ENCODE measurements at places on chromosomes 13 and 19.

GRCh38 chr19:8081569-8082550 is 29.3 kb downstream of the CCL25 start:
- DNase-seq = no peak
- H3K27ac ChIP-seq = no peak overlapping the region
- H3K4me3 ChIP-seq = no peak overlapping the region
- no peaks in the 10 kb centered on the region for H3K27me3 ChIP-seq

DNA sequence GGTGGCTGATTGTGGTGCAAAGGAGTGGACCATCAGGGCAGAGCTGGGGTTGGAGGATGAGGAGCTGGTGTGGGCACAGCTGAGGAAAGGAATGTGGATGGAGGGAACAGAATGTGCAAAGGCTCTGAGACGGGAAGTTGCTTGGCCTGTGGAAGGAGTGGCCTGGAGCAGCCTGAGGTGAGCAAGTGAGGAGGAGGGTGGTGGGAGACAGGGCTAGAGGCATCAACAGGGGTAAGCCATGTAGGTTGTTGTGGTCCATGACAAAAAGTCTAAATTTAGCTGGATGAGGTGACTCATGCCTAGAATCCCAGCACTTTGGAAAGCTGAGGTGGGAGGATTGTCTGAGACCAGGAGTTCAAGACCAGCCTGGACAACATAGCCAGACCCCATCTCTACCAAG is 9.5 kb downstream of the CYP4F22 start:
- no peaks in the 10 kb centered on the region for H3K36me3 ChIP-seq
- no peaks in the 10 kb centered on the region for H3K27me3 ChIP-seq
- DNase-seq = no peak
- H3K27ac ChIP-seq = no peak overlapping the region

GRCh38 chr19:13748169-13748828 is 16.0 kb upstream of the MRI1 start:
- DNase-seq = peak; percentile 62
- peaks cover 12% of the 10 kb centered on the region for H3K36me3 ChIP-seq
- H3K4me1 ChIP-seq = peaks cover 17% of the 10 kb centered on the region
- peak overlapping the region; percentile 95 for H3K27ac ChIP-seq

- peaks cover 54% of the 10 kb centered on the region for H3K4me1 ChIP-seq
- no peaks in the 10 kb centered on the region for H3K27me3 ChIP-seq
- H3K4me3 ChIP-seq = peak within 1 kb of the TSS; percentile 76
- no peaks in the 10 kb centered on the region for H3K36me3 ChIP-seq
- H3K27ac ChIP-seq = peak within 1 kb of the TSS; percentile 89
- peak; percentile 95 for DNase-seq
These were observed at the start of gene FLT3 for GRCh38 chr13:28100150-28101121. Gene FLT3 (minus strand): TSS chr13:28100576. CDS start chr13:28100510, 66 bp downstream.

- H3K27me3 ChIP-seq = no peaks in the 10 kb centered on the region
These were observed 244.7 kb downstream of the COL4A1 start for GRCh38 chr13:110062077-110062776.

GRCh38 chr19:18440415-18440877 is 2.5 kb upstream of the ISYNA1 start:
- no peak overlapping the region for H3K4me3 ChIP-seq
- peak; percentile 62 for DNase-seq
- H3K36me3 ChIP-seq = peaks cover 19% of the 10 kb centered on the region
- no peak overlapping the region for H3K27ac ChIP-seq
- peaks cover 27% of the 10 kb centered on the region for H3K4me1 ChIP-seq

DNA sequence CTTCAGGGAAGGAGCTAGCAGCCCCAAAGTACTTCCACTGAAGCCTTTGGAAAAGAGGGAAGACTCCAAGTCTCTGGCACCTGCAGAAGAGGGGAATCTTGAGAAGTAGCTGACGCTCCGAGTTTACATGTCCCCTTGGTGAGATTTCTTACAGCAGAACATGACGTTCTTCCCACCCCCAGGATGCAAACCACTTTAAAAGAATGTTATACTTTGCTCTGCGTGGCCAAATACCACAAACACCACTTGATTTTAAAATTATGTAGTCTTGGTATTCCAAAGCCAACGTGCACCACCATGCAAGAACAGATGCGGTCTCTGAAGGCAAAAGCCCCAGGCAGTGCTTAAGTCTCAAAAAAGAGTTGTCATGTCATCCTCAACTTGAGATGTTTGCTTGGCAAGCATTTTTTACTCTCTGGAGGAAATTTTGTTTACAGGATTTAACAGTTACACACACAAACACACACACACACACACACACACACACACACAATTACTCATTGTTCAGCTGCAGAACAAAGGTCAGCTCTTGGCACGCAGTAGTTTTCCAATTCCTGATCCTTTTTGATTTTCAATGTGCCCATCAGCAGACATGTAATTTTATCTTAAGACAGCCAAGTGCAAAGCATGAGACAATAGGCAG is 106.1 kb downstream of the RGCC start:
- no peaks in the 10 kb centered on the region for H3K36me3 ChIP-seq
- no peaks in the 10 kb centered on the region for H3K4me1 ChIP-seq
- no peak overlapping the region for H3K27ac ChIP-seq
- no peaks in the 10 kb centered on the region for H3K27me3 ChIP-seq
- H3K4me3 ChIP-seq = no peak overlapping the region

GRCh38 chr19:38538793-38539528 is 78.8 kb downstream of the MAP4K1 start:
- peaks cover 4% of the 10 kb centered on the region for H3K27me3 ChIP-seq
- H3K4me3 ChIP-seq = no peak overlapping the region
- no peaks in the 10 kb centered on the region for H3K36me3 ChIP-seq

- H3K36me3 ChIP-seq = no peaks in the 10 kb centered on the region
- H3K27ac ChIP-seq = no peak overlapping the region
- peak; percentile 97 for DNase-seq
- H3K4me1 ChIP-seq = peaks cover 59% of the 10 kb centered on the region
These were observed 22.2 kb downstream of the FAM187B start for GRCh38 chr19:35206379-35206778.

GRCh38 chr19:35375505-35376307 is 4.8 kb downstream of the GPR42 start:
- H3K4me1 ChIP-seq = no peaks in the 10 kb centered on the region
- no peak overlapping the region for H3K4me3 ChIP-seq
- no peaks in the 10 kb centered on the region for H3K36me3 ChIP-seq
- no peaks in the 10 kb centered on the region for H3K27me3 ChIP-seq

DNA sequence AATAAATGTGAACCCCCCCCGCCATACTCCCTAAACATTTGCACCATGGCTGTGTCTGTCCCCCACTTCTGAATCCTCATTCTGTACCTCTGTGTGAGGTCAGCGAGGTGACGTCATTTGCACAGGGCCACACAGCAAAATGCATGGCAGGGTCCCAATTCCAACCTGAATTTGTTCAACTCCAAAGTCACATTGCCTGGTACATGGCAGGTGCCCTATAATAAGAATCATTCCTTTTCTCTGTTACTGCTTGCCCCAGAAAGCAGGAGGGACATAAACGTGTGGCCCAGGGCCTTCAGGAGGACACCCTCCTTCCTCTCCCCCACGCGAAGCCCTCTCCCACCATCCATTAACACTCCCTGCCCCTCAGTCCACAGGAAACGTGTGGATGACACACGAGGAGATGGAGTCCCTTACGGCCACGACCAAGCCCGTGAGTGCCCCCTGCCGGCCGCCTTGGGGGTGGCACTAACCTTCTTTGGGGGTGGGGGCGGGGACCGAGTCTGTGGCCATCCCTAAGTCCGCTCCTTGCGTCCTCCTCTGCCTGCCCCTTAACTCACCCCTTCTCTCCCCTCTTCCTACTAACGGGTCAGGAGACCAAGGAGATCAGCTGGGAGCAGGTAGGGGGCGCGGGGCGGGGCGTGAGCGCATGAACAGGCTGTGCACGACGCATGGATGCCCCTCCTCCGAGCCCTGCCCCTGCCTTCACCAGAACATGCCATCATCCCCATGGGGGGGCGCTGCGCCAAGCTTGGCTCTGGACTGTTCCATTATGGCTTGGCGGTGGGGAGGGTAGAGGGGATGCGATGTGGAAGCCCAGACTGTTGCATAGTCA is 9.4 kb downstream of the HRC start:
- peak; percentile 89 for DNase-seq
- H3K4me1 ChIP-seq = peaks cover 43% of the 10 kb centered on the region
- peaks cover 1% of the 10 kb centered on the region for H3K27me3 ChIP-seq
- H3K4me3 ChIP-seq = no peak overlapping the region
- H3K36me3 ChIP-seq = no peaks in the 10 kb centered on the region

DNA sequence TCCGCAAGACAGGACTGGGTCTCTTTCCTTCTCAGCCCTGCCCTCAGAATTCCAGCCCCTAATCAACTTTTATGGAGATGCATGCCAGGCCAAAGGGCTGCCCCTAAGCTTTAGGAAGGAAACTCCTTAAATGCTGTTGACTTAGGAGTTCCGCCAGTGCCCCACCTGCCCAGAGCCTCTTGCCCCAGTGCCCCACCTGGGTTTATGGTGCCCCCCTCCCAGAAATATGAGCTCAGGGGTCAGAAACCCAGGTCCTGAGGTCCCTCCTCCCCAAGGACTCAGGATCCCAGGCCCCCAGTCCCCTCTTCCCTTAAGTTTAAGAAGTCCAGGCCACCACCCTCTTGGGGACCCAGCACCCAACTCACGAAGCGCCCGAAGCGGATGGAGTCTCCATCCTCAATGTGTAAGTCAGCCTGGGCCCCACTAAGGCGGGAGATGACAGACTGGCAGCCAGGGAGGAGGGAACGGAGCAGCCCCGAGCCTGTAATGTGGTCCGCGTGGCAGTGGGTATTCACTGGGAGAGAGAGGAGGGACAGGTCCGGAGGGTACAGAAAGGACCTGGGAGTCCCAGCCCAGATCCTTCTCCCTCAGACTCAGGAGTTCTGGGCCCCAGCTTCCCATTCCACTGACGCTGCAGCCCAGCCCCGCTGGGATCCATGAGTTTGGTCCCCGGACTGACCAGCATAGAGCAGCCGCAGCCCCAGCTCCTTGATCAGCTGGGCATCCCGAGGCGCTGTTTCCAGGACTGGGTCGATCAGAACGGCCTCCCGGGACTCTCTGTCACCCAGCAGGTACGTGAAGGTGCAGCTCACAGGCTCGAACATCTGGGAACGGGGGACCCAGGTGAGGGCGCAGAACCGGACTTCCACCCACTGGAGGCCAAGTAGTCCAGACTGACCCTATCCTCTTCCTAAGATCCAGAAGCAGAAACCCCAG is 897 bp downstream of the ETHE1 start:
- H3K36me3 ChIP-seq = no peaks in the 10 kb centered on the region
- H3K4me3 ChIP-seq = peak overlapping the region; percentile 86
- peak; percentile 28 for DNase-seq
- peaks cover 36% of the 10 kb centered on the region for H3K4me1 ChIP-seq
- peak overlapping the region; percentile 74 for H3K27ac ChIP-seq
- no peaks in the 10 kb centered on the region for H3K27me3 ChIP-seq

GRCh38 chr19:51086153-51086850 is 3.6 kb upstream of the KLK14 start:
- no peak for DNase-seq
- H3K27me3 ChIP-seq = peaks cover 22% of the 10 kb centered on the region
- no peak overlapping the region for H3K27ac ChIP-seq
- H3K4me1 ChIP-seq = no peaks in the 10 kb centered on the region

GRCh38 chr19:7072541-7072940 is 3.0 kb downstream of the ZNF557 start:
- H3K4me1 ChIP-seq = peaks cover 12% of the 10 kb centered on the region
- no peaks in the 10 kb centered on the region for H3K27me3 ChIP-seq
- H3K4me3 ChIP-seq = no peak overlapping the region
- H3K27ac ChIP-seq = no peak overlapping the region
- peaks cover 56% of the 10 kb centered on the region for H3K36me3 ChIP-seq
- DNase-seq = no peak

DNA sequence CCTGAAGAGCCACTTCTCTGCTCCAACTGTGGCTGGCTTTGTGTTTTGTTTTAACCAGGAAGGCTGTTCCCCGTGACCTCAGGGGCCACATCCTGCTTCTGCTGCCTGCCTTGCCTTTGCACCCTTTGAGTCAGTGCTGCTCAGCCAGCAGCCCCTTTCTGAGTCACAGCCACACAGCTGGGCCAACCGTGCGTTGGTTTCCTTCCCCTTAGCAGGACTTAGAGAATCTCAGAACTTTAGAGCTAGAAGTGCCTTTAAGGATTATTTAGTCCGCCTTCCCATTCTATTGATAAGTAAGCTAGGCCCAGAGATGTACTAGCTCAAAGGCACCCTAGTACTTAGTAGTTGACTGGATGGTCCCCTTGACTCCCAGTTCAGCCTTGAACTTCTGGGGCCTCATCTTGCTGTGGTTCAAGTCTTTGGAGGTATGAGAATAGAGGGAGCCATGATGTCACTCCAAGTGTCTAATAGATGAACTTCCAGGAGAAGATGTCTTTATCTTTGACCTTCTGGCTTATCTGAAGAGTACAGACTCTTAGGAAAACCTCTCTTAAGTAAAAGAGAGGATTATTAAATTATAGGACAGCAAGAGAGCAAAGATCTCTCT is 8.0 kb downstream of the RGCC start:
- no peaks in the 10 kb centered on the region for H3K36me3 ChIP-seq
- no peaks in the 10 kb centered on the region for H3K27me3 ChIP-seq
- peak overlapping the region; percentile 5 for H3K4me3 ChIP-seq

- H3K4me1 ChIP-seq = no peaks in the 10 kb centered on the region
- H3K4me3 ChIP-seq = no peak overlapping the region
- no peaks in the 10 kb centered on the region for H3K36me3 ChIP-seq
- DNase-seq = peak; percentile 56
- no peak overlapping the region for H3K27ac ChIP-seq
- no peaks in the 10 kb centered on the region for H3K27me3 ChIP-seq
These were observed 1651.9 kb upstream of the MIR17HG start for GRCh38 chr13:89695343-89696257.

GRCh38 chr13:49374585-49375290 is 69.1 kb downstream of the CAB39L start:
- no peak for DNase-seq
- no peaks in the 10 kb centered on the region for H3K27me3 ChIP-seq
- no peak overlapping the region for H3K4me3 ChIP-seq
- H3K27ac ChIP-seq = no peak overlapping the region
- no peaks in the 10 kb centered on the region for H3K36me3 ChIP-seq
- H3K4me1 ChIP-seq = no peaks in the 10 kb centered on the region

- H3K27me3 ChIP-seq = no peaks in the 10 kb centered on the region
- peak overlapping the region; percentile 43 for H3K27ac ChIP-seq
- peak overlapping the region; percentile 62 for H3K4me3 ChIP-seq
- peaks cover 13% of the 10 kb centered on the region for H3K4me1 ChIP-seq
- peaks cover 36% of the 10 kb centered on the region for H3K36me3 ChIP-seq
These were observed 1.4 kb downstream of the UPF1 start for GRCh38 chr19:18833141-18833476.

DNA sequence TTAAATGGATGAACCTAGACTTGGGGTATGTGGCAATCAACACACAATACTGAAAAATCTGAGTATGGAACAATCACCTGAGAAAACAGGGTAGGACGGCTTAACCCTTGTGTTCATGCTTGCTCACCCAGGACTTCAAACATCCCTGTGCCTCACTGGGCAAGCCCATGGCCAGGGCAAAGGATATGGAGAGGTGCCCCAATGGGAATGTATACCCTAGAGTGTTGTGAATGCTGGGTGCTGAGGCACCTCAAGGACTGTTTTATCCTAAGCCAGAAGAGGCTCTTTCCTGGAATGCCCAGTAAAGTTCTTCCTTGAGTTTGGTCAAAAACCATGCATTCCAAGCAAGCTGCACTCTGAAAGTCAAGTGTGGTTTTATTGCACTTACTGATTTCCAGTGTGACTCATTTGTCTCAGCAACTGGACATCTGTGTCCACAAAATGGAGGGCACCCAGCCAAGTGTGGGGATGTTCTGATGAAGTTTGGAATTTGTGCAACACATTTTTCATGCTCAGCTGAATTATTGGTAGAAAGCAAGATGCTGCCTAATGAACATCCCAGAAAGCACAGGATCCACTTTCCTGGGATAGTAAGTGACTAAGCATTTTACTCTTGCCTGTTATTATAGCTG is 531.3 kb downstream of the RFC3 start:
- no peaks in the 10 kb centered on the region for H3K27me3 ChIP-seq
- no peak for DNase-seq
- no peaks in the 10 kb centered on the region for H3K36me3 ChIP-seq
- H3K4me3 ChIP-seq = no peak overlapping the region
- no peaks in the 10 kb centered on the region for H3K4me1 ChIP-seq
